ENCODE measurements at places on chromosomes 2 and 18. TPM values are rescaled to one million over a fixed set of nuclear protein-coding genes. Genes with fewer than 3 reads are reported as not detected.

GRCh38 chr2:129748653-129749052 is 230.8 kb upstream of the RAB6C start:
- no peak for DNase-seq

MRPS9 gene
- polyA plus RNA-seq = 59.4 TPM

SKA1 gene
- 6.1 TPM for polyA plus RNA-seq

RGPD3 gene
- polyA plus RNA-seq = 0.10 TPM

FSHR gene
- polyA plus RNA-seq = not detected

GRCh38 chr2:182618672-182619079 is 97.4 kb upstream of the DNAJC10 start:
- no peak for DNase-seq

DNA sequence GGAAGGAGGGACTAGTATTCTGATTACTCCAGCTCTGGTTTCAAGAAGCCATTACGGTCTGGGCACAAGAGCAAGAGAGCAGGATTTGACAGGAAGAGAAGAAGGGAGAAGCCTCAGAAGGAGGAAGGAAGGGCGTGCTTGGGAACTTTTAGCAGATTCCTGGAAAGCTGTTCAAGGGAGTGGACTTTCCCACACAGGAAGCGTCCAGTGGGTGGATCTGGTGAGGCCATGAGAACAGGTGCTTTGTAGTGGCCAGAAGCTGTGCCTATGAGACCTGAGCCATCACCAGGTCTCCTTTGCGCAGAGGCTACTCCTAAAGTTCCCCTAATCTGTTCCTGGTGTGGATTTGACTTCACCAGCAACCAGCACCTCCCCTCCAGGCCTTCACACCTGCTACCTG is 62.3 kb downstream of the CD226 start:
- DNase-seq = no peak

GRCh38 chr2:207845202-207845864 is 75.6 kb upstream of the FZD5 start:
- no peak for DNase-seq

ONECUT2 gene
- polyA plus RNA-seq = 0.22 TPM

DNA sequence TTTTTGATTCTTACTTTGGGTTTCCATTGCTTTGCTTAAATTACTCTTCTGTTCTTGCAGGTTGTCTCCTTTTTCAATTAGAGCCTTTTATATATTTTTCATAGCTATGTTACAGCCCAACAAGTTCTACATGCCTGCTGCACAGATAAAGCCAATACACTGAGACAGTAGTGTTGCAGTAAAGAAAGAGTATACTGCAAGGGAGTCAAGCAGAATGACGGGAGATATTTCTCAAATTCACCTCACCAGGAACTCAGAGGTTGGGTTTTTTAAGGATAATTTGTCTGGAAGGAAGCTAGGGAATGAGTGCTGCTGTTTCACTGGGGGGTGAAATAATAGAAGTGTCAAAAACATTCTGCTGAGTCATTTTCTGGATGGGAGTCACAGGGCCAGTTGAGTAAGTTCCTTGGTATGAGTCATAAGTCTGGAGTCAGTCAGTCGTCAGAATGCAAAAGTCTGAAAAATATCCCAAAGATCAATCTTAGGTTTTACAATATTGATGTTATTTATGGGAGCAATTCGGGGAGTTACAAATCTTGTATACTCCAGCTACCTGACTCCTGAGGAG is 193.0 kb upstream of the RGPD4 start:
- DNase-seq = no peak

DNA sequence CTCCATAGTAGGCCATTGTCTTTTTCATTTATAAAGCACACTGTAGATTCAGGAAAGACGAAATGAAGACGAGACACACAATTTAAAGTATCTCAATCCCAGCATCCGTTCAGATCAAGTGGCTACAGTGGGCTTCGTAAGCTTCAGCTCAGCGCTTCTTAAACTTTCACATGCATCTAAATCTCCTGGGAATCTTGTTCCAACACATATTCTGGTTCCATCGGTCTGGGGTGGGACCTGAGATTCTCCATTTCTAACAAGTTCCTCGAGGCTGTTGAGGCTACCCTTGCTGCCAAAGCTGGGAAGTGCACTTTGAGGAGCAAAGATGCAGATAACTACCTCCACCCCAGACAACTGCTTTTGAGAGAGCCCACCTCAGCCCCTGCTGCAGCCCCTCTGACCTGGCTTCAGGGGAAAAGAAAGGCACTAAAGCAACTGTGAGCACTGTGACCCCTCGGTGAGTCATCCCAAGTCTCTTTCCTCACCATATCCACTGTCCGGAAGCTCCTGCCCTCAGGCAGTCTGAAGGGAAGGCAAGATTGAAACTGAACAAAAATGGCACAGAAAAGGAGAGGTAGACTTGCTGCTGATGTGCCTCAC is 201.1 kb upstream of the FBXO11 start:
- DNase-seq = no peak

- DNase-seq = no peak
Observed at GRCh38 chr2:237624565-237624964, 2.8 kb upstream of the LRRFIP1 start.

DNA sequence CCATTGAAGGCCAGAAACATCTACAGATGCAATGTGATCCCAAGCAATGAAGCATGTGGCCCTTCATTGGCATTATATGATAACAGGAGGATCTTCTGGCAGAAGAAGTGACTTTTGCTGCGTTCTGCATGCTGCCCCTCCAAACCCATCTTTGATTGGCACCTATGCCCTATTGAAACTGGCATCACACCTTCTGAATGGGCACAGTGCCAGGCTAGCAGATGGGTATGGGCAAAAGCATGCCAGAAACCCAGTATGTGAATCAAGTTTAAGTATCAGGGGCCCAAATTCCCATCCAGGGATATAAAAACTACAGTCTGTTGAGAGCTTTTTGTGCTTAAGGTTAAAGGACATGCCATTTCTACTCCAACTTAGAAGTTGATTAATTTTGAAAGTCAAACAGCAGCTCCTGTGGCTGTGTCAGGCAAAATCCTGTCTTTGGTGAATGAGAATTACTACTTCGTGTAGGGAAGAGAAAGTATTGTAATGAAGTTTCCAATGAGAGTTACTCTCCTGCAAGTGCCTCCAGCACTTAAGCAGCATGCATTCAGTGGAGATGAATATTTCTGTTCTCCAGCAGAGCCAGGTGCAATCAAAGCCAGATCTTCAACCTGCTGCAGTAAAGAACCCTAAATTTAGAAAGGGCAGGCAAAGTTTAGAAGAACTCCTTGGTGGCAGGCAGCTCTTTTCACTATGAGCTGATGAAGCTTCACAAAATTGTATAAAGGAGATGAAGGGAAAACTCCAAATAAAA is 8.6 kb downstream of the VRK2 start:
- DNase-seq = no peak

DNA sequence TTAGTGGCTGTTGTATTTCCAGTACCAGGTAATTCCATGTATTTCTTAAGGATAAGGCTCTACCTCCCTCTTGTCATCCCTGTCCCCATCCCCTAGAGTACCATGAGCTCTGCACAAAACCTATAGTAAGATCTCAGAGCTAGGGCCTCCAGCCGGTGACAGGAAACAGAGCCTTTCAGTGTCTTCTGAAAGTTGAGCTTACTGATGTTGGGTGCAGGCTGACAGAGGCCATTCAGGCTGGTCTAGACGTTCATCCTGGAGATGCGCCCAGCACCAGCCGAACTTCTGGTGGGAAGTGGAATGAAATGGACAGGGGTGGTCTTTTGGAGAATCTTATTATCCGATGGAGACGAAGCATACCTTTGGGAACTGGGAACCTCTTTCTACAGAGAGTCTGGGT is 16.7 kb upstream of the LYPD6B start:
- DNase-seq = no peak

ALPI gene
- polyA plus RNA-seq = not detected

All from right renal pelvis (tissue), 4 donors.